ENCODE measurements at places on chromosomes 12 and 14.
A peak's percentile ranks its signal among the peaks of the same experiment; 100 is the strongest.

- no peak for DNase-seq
Measured at GRCh38 chr14:24367514-24368211, at the start of gene NFATC4. TSS of gene NFATC4 (plus strand) at chr14:24368184. CDS start at chr14:24368341, 157 bp downstream.

- DNase-seq: peak; percentile 39
Measured at GRCh38 chr12:132711080-132711843, 620 bp downstream of the PGAM5 start.

DNA sequence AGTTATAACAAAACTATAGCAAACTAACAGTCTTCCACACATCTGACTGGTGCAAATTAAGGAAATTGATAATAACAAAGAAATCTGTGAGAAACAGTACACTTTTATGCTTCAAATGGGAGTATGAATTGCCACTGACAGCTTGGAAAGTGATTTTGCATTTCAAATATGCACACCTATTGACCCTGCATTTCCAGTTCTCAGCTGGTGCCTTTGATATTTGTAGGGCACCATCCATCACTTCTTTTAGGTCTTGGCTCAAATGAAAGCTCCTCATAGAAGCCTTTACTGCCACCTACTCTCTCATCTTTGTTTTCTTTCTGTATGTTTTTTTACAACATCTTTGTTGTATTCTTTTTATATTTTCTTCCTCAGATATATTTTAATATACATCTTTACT is 125.1 kb downstream of the ST8SIA1 start:
- DNase-seq: no peak

DNA sequence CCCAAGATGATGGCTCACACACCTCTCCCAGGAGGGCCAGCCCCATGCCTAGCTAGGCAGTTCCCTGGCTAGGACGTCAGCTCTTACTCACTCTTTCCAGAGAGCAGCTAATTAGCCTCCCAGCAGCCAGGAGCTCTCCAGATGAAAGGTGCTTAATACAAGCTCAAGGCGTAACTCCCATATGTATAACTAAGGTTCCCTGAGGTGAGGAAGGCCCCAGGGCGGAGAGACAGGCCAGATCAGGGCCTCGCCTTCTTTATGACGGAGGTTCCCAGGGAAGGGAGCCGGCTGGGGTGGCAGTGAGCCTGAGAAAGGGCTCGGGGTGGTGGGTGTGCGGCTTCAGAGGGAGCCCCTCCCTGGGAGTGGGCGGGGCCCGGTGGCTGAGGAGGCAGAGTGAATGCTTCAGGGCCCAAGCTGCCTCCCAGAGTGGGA is 26.4 kb upstream of the ZFP36L1 start:
- no peak for DNase-seq

DNA sequence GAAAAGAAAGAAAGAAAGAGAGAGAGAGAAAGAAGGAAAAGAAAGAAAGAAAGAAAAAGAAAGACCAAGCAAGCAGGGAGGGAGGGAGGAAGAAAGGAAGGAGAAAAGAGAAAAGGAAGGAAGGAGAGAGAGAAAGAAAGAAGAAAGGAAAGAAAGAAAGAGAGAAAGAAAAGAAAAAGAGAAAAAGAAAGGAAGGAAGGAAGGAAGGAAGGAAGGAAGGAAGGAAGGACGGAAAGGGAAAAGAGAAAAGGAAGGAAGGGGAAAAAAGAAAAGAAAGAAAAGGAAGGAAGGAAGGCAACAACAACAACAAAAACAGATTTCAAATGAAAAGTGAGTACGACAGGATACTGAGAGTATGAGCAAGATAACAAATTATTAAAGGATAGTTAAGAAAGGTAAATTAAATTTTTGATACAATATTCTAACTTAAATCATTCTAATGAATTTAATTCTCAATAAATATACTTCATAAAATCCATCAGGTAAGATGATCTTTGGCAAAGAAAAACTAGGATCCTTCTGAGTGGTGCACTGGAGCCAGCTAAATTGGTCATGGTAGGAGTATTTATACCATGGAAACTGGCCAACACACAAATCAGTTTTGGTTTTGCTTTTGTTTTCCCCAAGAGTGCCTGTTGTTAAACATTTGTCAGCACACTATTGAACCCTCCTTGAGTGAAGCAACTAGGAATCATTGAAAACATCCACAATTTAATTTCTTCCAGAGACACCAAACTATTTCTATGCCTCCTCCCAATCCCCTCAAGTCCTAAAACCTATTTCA is 56.1 kb upstream of the DYRK2 start:
- peak; percentile 53 for DNase-seq
